ENCODE measurements at places on chromosomes 5 and 9. TPM values are rescaled to one million over a fixed set of nuclear protein-coding genes. Genes with fewer than 3 reads are reported as not detected.

LCNL1 gene
- 0.82 TPM for total RNA-seq

CENPH gene
- total RNA-seq = 35.6 TPM

GRCh38 chr9:105637787-105638395 is 24.4 kb upstream of the TAL2 start:
- no peaks in the 10 kb centered on the region for H3K36me3 ChIP-seq
- no peak for DNase-seq
- H3K4me1 ChIP-seq = no peaks in the 10 kb centered on the region
- H3K27ac ChIP-seq = no peak overlapping the region
- H3K27me3 ChIP-seq = no peaks in the 10 kb centered on the region
- no peak overlapping the region for H3K4me3 ChIP-seq

DNA sequence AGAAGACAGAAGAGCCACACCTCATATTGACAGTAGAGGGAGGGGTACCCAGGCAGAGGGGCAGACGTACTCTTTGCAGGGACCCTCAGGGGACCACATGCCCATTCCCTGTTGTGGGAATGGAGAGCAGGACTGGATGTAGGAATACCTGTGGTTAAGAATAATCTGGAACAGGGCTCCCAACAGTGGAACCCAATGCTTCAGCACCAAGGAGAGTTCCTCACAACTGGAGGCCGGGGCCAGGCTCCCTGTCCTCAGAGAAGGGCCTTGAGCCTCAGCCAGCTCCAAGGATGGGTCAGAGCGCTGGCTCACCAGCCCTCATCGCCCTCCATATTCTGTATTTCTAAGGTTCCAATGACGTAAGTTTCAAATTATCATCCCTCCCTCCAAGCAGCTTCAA is 7.4 kb upstream of the SHC3 start:
- H3K36me3 ChIP-seq = no peaks in the 10 kb centered on the region
- H3K4me3 ChIP-seq = no peak overlapping the region
- no peak overlapping the region for H3K27ac ChIP-seq
- no peaks in the 10 kb centered on the region for H3K4me1 ChIP-seq
- no peak for DNase-seq

DNA sequence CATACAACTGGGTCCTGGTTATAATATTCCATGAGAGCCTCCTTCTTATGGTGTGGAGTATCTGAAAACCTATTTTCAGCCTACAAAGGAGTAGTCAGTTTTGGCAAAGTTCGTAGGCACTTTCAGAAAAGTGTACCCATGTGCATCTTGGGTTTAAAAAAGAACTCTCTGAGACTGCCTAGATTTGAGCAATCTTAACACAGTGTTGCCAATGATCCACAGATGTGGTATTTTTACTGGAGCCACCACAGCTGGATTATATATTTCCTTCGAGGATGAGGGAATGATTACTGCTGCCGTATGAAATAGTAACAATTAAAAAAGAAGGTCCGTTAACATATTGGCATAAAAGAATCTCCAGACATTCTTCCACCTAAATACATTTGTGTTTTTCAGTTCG is 1.1 kb downstream of the PALM2AKAP2 start:
- DNase-seq = no peak
- peaks cover 5% of the 10 kb centered on the region for H3K27me3 ChIP-seq

GARIN3 gene
- not detected for total RNA-seq

Data from Panc1 (cell line).